ENCODE measurements at places on chromosomes 12 and 14.
A peak's percentile ranks its signal among the peaks of the same experiment; 100 is the strongest.

- no peak for DNase-seq
Measured at GRCh38 chr12:46385438-46385837, 12.9 kb upstream of the SLC38A2 start.

DNA sequence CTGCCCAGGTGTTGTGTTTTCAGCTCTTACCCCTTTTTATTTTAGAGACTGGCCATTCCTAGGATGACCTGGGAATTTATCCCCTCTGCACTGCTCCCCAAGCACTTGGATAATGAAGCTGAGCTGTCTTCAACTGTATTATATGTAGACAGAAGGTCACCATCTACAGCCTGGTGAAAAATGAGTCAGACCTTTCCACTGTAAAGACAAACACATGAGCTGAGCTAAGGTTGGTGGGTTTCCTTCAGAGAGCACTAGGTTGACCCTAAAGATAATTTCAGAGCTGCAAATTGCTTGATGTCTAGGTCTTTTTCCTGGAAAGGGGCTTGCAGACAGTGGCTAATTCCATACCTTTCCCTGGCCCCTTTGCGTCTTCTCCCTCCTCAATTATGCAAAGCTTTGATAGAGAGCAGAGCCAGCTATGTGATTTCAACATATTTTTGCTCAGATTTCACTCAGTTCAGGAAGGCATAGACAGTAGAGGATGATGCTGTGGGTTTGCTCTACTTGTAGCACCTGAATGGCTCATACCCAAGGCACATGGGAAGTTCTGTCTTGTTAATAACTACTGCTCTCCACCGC is 9.2 kb upstream of the IKZF4 start:
- DNase-seq, result no peak

GRCh38 chr14:94885481-94886155 is 115.7 kb upstream of the GSC start:
- no peak for DNase-seq

DNA sequence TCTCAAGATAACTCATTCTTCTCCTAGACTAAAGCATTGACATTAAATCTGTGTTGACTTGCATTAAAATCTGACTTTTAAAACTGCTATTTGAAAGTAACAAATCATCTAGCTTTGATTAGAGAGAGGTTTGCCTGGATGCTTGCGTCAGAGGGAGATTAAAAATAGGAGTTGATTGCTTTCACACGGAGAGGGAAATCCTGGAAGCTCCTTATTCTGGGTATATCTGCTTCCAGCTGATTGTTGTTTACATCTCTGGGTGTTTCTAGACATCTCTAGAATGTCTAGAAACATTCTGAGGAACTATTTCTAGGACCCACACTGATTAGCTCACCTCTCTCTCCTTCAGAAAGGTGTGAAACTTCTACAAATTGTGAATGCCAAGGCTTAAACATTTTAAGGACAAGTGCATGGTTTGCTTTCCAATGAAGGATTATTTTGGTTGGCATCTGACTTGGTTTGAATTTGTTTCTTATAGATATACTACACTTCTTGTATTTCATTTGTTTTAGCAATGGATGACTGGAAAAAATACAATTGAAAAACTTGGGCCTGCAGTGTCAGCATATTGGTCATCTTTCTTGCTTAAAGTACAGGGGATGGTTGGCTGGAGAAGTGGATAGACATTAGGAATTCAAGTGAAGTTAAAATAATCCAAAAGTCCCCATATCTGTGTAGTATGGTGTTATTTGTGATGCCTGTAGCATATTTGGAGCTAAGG is 2.1 kb downstream of the DIP2B start:
- no peak for DNase-seq

DNA sequence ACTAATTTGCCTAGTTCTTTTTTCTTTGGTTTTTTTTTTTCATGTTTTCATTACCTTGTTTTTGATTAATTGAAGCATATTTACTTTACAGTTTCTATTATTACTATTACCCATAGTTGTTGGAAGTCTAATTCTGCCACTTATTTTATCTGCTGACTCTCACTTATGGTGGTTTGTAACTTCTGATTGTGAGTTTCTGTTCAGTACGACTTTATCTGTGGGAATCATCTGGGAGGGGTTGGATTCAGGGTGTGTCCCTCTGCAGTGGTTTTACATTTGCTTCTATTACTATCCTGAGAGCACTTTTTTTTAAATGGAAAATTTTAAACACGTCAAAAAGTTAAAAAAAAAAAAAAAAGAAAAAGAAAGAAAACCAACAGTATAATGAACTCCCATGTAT is 26.4 kb upstream of the SOS2 start:
- no peak for DNase-seq

DNA sequence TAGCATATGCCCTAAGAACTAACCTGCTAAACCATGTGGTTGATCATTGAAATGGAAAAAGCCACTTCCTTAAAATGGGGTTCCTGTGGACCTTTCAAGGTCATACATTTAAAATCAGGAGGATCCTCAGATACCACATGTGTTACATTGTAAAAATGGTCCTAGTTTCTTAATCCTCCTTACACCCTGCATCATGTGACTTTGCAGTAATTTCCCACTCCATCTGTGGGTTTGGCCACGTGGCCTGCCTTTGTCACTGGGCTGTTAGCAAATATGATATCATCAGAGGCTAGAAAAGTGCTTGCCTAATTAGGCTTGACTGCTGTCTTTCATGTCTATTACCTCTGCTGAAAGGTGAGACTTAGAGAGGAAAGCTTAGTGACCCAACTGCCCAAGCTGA is 70.7 kb downstream of the CMKLR1 start:
- DNase-seq, result no peak

DNA sequence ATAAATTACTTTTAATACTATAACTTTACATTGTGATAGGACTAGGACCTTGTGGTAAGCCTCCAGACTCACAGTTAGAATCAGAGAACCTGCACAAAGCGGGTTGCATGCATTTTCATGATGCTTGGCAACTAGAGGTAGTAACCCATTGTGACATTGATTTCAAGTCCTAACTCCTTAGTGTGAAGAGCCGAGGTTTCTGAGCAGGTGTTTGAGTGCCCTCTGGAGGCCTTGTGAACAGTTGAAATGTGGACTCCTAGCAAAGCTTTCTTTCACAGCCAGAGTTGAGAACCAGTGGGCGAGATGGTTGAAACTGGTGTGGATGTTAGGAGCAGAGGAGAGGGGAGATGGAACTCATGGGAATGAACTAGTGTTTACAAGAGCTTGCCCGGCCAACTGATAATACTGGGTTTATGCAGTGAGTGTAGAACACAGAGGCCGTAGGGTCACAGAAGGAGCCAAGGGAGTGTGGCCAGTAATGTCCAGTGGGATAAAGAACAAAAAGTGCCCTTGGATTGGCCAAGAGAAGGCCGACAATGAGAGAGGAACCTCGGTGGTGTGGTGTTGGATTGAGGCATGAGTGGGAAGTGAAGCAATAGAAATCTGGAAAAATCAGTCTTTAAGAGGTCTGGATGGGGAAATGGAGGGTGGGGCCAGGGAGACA is 10.9 kb downstream of the ZNF664 start:
- peak; percentile 69 for DNase-seq

GRCh38 chr12:52521175-52521567 is 977 bp upstream of the KRT5 start:
- DNase-seq, result no peak

DNA sequence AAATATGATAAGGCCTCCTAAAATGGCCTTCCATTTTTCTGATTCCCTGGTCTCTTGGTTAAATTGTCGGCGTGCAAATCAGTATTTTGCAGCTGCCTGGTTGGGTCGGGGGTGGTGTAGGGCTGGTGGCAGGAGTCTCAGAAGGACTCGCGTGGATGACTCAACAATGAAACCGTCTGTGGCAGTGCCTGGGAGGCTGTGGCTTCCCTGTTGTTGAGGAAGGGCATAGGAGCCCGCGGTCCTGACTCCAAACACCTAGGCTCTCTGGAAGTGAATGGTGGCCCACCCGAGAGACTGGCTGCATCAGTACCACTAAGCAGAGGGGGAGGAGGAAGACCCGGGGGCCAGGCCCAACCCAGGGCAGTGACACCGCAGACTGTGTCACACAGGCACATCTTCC is 207.9 kb downstream of the TTC7B start:
- DNase-seq, result no peak

DNA sequence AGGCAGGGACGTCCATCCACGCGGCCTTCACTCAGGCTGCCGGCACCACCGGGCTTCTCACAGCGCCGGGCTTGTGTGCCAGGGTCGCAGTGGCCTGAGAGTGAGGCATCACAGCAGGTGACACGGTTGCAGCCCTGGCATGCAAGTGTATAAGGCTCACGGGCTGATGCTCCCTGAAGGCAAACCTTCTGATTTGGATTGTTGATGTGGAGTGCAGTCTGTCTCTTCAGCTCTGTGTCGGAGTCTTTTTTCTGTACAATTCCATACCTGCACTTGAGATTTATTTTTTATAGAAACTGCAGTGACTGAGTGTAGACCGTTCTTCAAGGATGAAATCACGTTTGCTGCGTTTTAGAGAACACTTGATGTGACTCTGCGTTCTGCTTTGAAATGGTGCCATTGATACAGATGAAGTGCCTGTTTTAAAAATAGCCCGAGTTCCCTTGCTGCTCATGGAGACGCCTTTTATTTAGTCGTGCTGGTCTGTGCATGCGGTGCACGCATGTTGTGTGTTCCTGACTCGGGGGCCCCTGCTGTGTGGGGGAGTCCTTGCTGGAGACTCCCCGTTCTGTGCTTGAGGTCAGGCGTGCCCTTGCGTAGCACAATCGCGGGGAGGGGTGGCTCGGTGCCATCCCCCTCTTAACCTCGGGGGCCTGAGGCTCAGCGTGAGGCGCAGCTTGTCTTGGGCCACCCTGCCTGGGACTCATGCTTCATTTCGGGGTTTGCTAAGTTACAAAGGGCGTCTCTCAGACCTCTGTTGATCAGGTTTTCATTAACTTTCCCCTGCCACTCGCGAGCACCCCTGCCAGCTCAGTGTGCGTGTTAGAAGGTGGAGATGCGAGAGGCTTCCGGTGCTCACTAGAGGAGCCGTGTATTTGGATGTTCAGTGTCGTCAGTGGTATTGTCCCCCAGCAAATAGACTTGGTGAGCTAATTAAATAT is 21.6 kb upstream of the AMN start:
- DNase-seq, result no peak

Measured in left kidney (tissue), 8 donors.